Choroid plexus epithelial cell (primary cell): ENCODE measurements at places on chromosomes 16 and 17.

GRCh38 chr16:68732042-68732680 is 4.9 kb upstream of the CDH1 start:
- peak; percentile 28 for DNase-seq

- DNase-seq: no peak
Observed at GRCh38 chr16:52634528-52634927, 87.6 kb upstream of the TOX3 start.

DNA sequence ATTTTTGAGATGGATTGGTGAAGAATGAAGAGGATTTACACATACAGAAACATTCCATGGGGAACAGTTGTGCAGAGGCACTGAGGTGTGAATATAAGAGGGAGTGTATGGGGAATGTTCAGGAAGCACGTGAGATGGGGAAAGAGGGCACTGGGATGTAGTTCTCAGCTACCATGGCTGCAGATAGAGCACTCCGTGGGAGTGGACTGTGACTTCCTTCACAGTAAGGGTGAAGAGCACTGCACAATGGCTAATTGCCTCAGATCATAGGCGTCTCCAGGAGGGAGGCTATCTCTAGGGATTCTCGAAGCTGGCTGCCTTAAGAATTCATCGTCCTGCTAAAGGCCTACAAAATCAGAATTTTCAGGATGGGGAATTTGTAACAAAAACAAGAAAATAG is 7.0 kb downstream of the YPEL2 start:
- no peak for DNase-seq

- peak; percentile 38 for DNase-seq
Observed at GRCh38 chr17:51461578-51462004, 201.2 kb downstream of the UTP18 start.

- DNase-seq: peak; percentile 15
Observed at GRCh38 chr17:37797206-37797605, 52.3 kb upstream of the HNF1B start.

GRCh38 chr16:59690216-59690615 is 956.1 kb upstream of the GOT2 start:
- DNase-seq: no peak
